AG04449 (cell line): ENCODE measurements at places on chromosomes 13 and 19.

- no peak for DNase-seq
Observed at GRCh38 chr13:59680429-59681024, 483.2 kb downstream of the DIAPH3 start.

DNA sequence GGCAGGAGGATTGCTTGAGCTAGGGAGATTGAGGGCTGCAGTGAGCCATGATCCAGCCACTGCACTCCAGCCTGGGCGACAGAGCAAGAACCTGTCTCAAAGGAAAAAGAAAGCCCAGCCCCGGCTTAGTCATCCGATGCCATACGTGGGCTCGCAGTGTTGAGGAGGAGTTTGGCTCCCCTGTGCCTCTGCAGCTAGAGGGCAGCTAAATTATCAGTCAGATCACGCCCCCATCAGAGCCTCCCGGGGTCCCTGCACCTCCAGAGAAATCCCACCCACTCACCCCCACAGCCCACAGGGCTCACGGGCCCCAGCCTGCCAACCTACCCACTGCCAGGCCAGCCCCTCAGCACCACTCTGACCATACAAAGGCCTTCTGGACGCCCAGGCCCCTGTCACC, 27.6 kb downstream of the MAU2 start:
- DNase-seq: no peak

GRCh38 chr13:59901191-59901590, 262.5 kb downstream of the DIAPH3 start:
- DNase-seq: no peak

GRCh38 chr19:39557811-39558623, 18.1 kb upstream of the EID2 start:
- no peak for DNase-seq

- DNase-seq: no peak
Observed at GRCh38 chr13:39787086-39787487, 131.6 kb downstream of the COG6 start.

DNA sequence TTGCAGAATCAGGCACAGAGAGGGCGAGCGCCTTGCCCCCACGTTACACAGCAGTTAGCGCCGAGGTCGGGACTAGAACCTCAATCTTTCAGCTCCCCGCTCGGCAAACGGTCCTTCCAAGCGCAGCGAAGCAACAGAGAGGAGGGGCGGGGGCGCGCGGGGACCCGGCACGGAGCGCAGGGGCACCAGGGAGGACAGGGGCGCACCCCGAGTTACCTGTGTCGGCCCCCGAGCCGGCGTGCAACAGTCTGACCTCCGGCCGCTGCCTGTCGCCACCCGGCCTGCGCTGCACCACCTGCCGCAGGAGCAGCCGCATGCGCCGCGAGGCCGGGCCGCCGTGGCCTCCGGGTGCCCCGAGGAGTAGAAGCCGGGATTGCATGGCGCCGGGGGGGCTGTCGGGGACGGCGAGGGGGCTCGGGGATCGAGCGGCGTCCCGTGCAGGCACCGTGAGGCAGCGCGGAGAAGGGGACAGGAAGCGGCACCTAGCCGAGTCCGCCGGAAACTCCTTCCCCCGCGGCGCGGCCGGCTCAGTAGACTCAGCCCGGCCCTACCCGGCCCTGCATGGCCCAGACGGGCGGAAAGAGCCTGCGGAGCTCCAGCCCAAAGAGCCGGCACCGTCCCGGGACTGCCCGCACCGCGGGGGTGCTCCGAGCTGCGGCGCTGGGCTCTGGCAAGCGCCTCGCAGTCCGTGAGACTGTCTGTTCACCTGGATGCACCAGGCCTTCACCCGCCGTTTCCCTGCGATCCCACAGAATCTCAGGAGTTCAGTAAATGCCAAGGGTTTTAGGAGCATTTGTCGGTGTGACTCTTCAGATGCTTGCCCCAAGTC, at the start of gene VWA8:
Gene VWA8 (minus strand): TSS at position 473 of the 829 bp plus-strand sequence. CDS start 94 bp downstream, at position 379.
- DNase-seq: peak; percentile 5

DNA sequence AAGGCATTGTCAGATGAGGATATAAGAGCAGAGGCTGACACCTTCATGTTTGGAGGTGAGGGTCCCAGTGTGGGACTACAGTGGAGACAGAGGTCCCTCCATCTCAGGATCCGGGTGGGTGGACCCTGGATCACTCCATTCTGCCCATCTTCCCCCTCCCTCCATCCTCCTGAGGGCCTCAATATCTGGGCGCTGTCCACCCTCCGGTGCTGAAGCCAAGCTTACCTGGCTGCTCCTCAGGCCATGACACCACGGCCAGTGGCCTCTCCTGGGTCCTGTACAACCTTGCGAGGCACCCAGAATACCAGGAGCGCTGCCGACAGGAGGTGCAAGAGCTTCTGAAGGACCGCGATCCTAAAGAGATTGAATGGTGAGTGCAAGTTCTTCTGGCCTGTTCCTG, 11.9 kb downstream of the CYP4F12 start:
- DNase-seq: no peak

GRCh38 chr19:2775556-2776430, 7.3 kb downstream of the SGTA start:
- no peak for DNase-seq

DNA sequence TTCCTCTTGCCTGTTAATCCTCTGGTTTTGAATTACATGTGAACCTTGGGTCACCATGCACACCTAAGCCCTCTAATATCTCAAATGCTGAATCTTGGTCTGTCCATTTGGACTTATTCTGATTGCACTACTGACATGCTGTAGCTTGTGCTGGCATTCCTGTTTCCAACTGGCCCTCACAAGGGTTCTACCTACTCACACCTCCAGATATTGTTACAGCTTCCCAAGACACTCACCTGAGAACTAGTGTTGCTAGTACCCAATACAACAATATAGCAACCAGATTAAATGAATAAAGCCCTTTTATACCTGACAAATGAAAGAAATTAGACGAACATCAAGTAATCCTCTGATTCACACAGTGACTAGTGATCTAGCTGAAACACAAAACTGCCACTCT, 16.6 kb downstream of the TEX30 start:
- DNase-seq: no peak

- no peak for DNase-seq
Observed at GRCh38 chr13:32164622-32165268, 133.2 kb downstream of the FRY start.

- DNase-seq: no peak
Observed at GRCh38 chr19:12953138-12953798, 3.8 kb downstream of the GADD45GIP1 start.
